ENCODE measurements at places on chromosomes 6 and 20.

- DNase-seq = no peak
Measured at GRCh38 chr6:140083375-140083774, 708.9 kb upstream of the CITED2 start.

GRCh38 chr6:170068496-170068895, 222.4 kb downstream of the DLL1 start:
- no peak for DNase-seq

GRCh38 chr20:34074101-34074760, 37.8 kb downstream of the EIF2S2 start:
- DNase-seq = no peak

DNA sequence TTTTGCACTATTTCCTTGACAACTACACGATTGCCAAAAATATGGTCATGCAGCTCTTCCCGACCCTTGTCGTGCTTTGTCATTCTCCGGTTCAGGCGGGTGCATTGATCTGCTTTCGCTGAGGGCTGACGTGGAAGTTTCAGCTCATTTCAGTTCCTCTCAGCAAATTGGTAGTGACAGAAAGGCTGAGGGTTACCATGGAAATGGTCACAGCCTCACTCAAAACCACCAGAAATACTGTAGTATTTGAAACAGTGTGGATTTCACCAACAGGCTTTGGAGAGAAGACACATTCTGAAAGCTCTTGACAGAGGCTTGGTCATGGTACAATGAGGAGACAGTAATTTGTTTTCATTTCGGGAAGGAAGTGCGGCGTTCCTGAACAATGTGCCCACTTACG, 99.7 kb upstream of the EXOC2 start:
- DNase-seq = no peak

- no peak for DNase-seq
Measured at GRCh38 chr20:53938739-53939138, 131.7 kb downstream of the BCAS1 start.

GRCh38 chr6:26482338-26482737, 17.8 kb upstream of the BTN1A1 start:
- no peak for DNase-seq

- no peak for DNase-seq
Measured at GRCh38 chr20:13068336-13068735, 59.6 kb downstream of the SPTLC3 start.

DNA sequence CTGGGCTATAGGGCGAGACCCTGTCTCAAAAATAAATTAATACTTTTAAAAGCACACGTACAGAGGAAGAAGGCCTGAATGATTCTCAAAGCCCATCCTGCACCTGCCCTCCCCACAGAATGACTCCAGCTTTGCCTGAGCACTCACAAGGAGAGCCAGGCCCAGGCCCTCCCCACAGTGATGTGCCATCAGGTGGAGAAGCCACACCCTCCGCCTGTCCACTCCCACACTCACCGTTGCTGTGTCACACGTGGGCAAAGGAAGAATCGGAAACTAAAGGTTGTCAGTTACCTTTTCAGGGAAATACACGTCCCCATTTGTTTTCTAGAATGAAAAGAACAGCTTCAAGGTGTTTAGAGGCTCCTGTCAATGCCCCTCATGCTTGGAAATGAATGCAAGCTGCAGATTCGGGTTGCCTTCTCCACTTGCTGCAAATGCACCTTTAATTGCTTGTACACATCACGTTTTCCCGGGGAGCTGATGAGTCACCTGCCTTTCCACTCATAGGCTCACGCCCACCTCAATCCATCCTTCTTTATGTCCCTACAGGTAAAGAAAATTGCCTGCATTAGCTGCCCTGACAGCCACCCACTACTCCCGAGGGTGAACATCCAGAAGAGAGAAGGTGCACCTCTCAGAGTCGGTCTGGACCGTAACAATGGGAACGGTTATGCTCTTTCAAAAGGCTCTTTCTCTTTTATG, 45.5 kb upstream of the AFDN start:
- DNase-seq = no peak

- no peak for DNase-seq
Measured at GRCh38 chr6:72554761-72555221, 67.1 kb upstream of the KCNQ5 start.

DNA sequence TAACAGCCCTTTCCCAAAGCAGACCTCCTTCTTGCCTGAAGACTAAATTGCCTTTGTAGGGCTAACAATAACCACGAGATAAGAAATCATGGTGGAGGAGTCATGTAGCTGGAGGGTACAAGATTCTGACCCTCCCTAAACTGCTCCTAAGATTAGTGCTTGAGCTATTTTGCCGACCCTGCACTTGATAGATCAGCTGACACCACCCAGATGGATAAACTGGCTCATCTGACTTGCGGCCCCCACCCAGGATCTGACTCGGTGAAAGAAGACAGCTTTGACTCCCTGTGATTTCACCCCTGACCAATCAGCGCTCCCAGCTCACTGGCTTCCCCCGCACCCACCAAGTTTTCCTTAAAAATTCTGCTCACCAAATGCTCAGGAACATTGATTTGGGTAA, 57.6 kb upstream of the UNC93A start:
- no peak for DNase-seq

DNA sequence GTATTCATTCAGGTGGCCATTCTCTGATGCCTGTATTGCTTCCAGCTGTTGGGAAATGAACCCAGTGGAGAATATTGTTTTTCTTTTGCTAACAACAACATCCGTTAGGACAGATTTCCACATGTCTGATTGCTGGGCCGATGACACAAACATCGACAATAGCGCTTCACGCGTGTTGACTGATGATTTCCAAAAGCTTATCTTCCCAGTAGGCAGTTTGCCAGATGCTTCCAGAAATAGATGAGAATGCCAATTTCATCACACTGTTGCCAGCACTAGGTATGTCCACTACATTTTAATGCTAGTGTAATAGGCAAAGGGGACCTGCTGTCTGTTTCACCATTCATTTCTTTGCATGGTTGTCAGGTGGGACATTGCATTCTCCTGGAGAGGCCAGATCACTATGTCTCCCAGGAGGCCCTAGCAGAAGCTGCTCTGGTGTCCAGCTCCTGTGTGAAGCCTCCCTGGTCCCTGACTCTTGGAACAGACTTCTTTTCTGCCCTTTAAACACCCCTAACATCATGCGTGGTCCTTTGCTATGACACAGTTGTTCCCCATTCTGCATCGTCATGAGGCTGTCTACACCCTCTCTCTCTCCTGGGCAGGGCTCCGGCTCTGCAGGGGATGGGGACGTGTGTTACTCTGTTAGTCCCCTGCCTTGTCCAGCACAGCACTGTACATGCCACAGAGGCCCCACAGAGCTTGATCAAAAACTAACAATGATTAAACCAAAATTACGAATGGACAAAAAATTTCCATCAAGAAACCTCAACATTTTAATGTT, 181.6 kb downstream of the CDH26 start:
- no peak for DNase-seq

DNA sequence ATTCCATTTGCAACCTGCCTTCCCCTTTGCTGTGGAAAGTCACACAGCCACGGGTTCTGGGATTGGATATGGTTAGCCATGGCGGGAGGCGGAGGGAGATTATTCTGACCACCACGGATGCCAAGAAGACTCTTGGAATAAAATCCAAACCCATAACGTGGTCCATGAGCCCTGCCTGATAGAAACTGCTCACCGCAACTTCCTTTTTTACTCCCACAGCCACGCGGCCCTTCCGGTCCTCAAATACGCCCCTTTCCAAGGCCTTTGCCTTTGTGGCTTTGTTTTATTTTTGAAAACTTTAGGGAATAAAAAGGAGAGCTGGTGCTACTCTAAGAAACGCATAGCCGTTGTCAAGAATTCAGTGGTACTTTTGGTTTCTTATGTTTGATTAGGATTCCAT, 602.5 kb upstream of the CDH4 start:
- no peak for DNase-seq

DNA sequence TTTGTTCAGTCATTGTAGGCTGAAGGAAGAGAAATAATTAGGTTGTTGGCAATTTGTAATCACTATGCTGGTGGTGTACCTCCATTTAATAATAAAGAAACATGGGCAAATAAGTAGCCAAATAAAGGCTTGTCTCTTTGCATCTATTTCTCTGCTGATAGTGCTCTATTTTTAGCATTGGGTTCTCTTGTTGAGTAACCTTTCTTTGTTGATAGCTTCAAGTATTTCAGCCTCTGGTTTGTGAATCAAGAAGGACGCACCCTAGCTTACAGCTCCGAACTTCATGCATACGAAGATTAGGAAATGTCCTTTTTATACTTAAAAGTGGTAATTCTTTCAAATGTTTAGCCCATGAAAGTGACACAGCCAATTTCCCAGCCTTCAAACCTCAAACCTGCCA, 2.6 kb downstream of the PPP1R14C start:
- no peak for DNase-seq

GRCh38 chr6:123771126-123771525, 32.5 kb upstream of the NKAIN2 start:
- no peak for DNase-seq

- no peak for DNase-seq
Measured at GRCh38 chr6:43290905-43291355, 7.1 kb upstream of the SLC22A7 start.
